ENCODE measurements at places on chromosomes 1 and 21. TPM values are rescaled to one million over a fixed set of nuclear protein-coding genes. Genes with fewer than 3 reads are reported as not detected.

- H3K4me3 ChIP-seq, result peak overlapping the region; percentile 78
- peaks cover 6% of the 10 kb centered on the region for H3K36me3 ChIP-seq
- H3K4me1 ChIP-seq, result peaks cover 24% of the 10 kb centered on the region
- peaks cover 15% of the 10 kb centered on the region for H3K27me3 ChIP-seq
- DNase-seq, result peak; percentile 84
Observed at GRCh38 chr1:167121375-167122120, 27.7 kb downstream of the STYXL2 start.

- no peaks in the 10 kb centered on the region for H3K27me3 ChIP-seq
- H3K4me3 ChIP-seq, result peak within 1 kb of the TSS; percentile 71
- DNase-seq, result peak; percentile 55
- H3K27ac ChIP-seq, result peak within 1 kb of the TSS; percentile 75
- H3K4me1 ChIP-seq, result peaks cover 39% of the 10 kb centered on the region
Observed at GRCh38 chr21:45404730-45405270, at the start of gene COL18A1. Gene COL18A1 (plus strand): TSS chr21:45405165. CDS start chr21:45405231, 66 bp downstream.

- H3K27ac ChIP-seq, result no peak overlapping the region
- DNase-seq, result no peak
- no peak overlapping the region for H3K4me3 ChIP-seq
- H3K4me1 ChIP-seq, result no peaks in the 10 kb centered on the region
- H3K27me3 ChIP-seq, result no peaks in the 10 kb centered on the region
Observed at GRCh38 chr1:159296706-159297375, 5.3 kb upstream of the FCER1A start.

DNA sequence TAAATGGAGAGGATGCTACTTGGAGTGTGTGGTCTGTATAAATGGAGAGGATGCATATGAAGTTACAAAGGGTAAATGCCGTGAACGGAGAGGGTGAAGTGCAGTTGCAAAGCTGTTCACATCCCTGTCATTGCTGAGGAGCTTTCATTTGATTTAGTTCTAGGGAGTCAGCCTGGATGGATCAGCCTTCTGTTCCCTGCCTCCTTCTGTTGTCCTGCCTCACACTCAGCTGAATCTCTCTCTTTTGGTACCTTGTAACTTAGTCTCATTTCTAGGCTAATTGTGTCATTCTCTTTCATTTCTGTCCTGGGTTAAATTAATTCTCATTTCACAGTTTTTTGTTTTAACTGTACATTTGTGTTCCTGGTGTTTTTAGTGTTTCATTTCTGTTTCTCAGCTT lies 133.2 kb upstream of the COL6A1 start:
- no peaks in the 10 kb centered on the region for H3K36me3 ChIP-seq
- no peaks in the 10 kb centered on the region for H3K4me1 ChIP-seq
- no peak overlapping the region for H3K27ac ChIP-seq
- H3K4me3 ChIP-seq, result no peak overlapping the region

- no peak for DNase-seq
- no peak overlapping the region for H3K27ac ChIP-seq
- H3K4me3 ChIP-seq, result no peak overlapping the region
- no peaks in the 10 kb centered on the region for H3K27me3 ChIP-seq
Observed at GRCh38 chr1:52424231-52424636, 19.8 kb downstream of the PRPF38A start.

DNA sequence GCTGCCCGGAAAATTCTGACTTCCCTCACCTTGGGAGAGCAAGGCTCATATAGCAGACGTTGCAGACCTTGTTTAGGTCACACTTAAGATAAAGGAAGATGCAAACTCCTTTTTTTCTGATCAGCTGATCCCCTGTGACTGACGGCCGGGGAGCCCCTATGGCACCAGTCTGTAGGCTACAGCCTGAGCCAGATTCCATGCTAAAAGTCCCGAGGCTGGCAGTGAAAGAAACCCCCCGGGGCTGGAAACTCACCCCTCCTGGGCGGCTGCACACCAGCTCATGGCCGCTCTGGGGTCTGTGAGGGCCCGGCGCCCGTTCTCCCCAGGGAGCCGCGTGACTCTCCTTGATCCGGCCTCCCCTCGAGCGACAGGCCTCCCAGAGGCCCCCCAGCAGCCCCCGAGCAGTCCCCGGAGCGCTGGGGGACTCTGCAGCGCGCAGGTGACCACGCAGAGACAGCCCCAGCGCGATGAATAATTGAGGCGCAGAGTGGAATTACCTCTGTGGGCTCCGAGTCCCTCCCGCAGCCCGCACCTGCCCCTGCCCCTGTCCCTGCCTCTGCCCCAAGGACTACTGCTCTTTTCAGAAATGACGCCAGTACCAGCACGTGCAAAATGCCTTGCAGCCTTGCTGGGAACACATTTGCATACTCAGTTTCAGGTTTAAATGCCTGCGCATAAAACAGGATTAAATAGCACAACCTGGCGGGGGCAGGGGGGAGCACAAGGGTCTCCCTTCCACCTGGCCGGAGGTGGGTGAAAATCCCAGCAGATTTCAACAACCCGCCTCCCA lies 62.6 kb upstream of the CLDN14 start:
- no peaks in the 10 kb centered on the region for H3K36me3 ChIP-seq
- H3K4me1 ChIP-seq, result no peaks in the 10 kb centered on the region
- no peak for DNase-seq
- no peak overlapping the region for H3K27ac ChIP-seq
- H3K27me3 ChIP-seq, result peaks cover 13% of the 10 kb centered on the region
- H3K4me3 ChIP-seq, result no peak overlapping the region

DNA sequence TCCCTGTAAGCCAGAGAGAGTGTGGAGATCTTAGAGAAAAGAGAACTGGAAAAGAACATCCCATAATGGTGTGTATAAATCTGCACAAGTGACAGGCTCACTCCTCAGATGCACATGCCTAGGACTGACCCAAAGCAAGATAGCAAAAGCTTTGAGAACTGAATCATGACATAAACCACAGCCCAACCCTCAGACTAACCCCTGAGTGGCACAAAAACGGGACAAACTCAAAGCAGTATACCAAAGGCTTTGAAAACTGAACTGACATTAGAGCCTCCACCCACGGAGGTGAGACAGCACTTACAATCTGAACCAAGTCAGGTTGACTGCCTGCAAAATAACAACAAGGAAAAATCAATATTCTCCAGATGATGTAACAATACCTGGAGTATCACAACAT lies 70.8 kb downstream of the TIAM1 start:
- H3K4me3 ChIP-seq, result no peak overlapping the region
- H3K36me3 ChIP-seq, result no peaks in the 10 kb centered on the region
- no peak for DNase-seq
- H3K27ac ChIP-seq, result peak overlapping the region; percentile 58

DNA sequence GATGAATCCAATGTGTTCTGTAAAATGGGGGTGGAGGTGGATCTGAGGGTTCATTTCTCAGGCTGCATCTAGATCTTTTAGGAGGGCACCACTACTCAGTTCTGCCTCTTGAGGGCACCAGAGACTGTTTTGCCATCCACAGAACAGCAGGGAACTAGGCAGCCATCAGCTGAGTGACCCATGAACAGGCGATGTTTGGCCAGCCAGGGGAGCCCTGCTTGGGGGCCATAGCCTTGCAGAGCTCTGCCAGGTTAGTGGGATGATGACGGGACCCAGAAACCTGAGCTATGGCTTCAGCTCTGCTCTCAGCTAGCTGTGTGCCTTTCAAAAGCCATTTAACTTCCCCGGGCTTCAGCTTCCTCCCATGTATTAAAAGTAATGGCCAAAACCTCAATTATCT lies 13.4 kb upstream of the NOS1AP start:
- DNase-seq, result peak; percentile 81
- H3K27me3 ChIP-seq, result no peaks in the 10 kb centered on the region
- no peaks in the 10 kb centered on the region for H3K36me3 ChIP-seq

HIVEP3 gene
- total RNA-seq, result 9.0 TPM

VASH2 gene
- total RNA-seq, result 4.7 TPM

COL24A1 gene
- total RNA-seq, result not detected

All from Calu3 (cell line).